ENCODE measurements at places on chromosomes 2 and 18. TPM values are rescaled to one million over a fixed set of nuclear protein-coding genes. Genes with fewer than 3 reads are reported as not detected.

Gene ANKRD30BL
- not detected for total RNA-seq

Gene MAP2
- 4.0 TPM for total RNA-seq

Gene EML6
- 3.7 TPM for total RNA-seq

Gene UNC80
- not detected for total RNA-seq

Gene SULT1C3
- not detected for total RNA-seq

Gene OTOS
- not detected for total RNA-seq

Gene LYPD6
- 7.9 TPM for total RNA-seq

Gene LAMA3
- 45.2 TPM for total RNA-seq

Gene MFSD6
- 54.3 TPM for total RNA-seq

Gene CHRNG
- not detected for total RNA-seq

Gene GAL3ST2
- not detected for total RNA-seq

Gene ACVR1C
- total RNA-seq: 0.07 TPM

Gene IL1F10
- not detected for total RNA-seq

Gene KCNG2
- total RNA-seq: not detected

Gene NEU2
- not detected for total RNA-seq

Gene DLX1
- 0.22 TPM for total RNA-seq

Gene ICOS
- not detected for total RNA-seq

Gene RNF152
- 0.58 TPM for total RNA-seq

Gene PIK3C3
- 62.2 TPM for total RNA-seq

Gene ABCG5
- not detected for total RNA-seq

Gene PDE1A
- not detected for total RNA-seq

Gene UCN
- total RNA-seq: not detected

Gene AGPS
- total RNA-seq: 38.7 TPM

Gene OTOF
- not detected for total RNA-seq

Gene ATP6V1C2
- not detected for total RNA-seq

Gene ANKRD30B
- total RNA-seq: 0.17 TPM

DNA sequence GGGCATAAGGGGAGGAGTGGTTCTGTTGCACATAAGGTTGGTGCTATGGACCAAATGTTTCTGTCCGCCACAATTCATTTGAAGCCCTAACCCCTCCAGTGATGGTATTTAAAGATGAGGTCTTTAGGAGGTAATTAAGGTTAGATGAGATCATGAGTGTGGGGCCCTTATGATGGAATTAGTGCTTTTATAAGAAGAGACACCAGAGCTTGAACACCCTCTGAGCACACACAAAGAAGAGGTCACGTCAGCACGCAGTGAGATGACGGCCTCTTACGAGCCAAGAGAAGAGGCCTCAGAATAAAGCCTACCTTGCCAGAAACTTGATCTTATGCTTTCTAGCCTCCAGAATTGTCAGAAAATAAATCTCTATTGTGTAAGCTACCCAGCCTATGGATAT, 386.4 kb upstream of the CYRIA start:
- no peak for DNase-seq

GRCh38 chr2:191899410-191899809, 52.5 kb upstream of the CAVIN2 start:
- peak; percentile 69 for DNase-seq

DNA sequence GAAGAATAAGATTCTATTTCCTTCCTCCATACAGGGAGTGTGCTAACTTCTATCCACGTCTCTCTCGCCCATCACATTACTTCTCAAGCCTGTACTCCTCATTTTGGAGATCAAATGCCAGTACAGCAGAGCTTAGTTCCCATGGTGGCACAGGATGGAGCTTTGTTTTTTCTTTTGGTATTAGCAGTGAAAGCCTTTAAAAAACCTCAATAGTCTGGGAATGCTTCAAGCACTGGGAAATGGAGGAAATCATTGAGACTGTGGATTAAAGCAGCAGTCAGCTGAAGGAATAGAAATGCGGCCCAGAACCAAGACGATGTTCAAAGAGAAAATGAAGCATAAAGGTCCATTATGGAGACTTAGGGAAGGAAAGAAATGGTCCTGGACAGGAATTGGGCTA, 102.3 kb downstream of the NRXN1 start:
- no peak for DNase-seq

DNA sequence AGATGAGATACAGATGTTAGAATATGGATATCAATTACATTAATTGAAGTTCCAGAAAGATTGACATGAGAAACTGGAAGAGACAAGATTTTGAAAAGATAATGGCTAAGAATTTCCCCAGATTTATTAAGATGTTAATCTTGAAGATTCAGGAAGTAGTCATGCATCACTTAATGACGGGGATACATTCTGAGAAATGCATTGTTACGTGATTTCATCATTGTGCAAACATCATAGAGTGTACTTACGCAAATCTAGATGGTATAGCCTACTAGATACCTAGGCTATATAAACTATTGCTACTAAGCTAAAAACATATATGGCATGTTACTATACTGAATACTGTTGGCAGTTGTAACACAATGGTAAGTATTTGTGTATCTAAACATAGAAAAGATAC, 6.8 kb upstream of the CHMP3 start:
- no peak for DNase-seq

GRCh38 chr2:112644155-112644932, 1.4 kb upstream of the SLC20A1 start:
- peak; percentile 82 for DNase-seq

GRCh38 chr2:224359569-224359968, 42.3 kb downstream of the FAM124B start:
- no peak for DNase-seq

- DNase-seq: no peak
Observed at GRCh38 chr18:8450013-8450412, 159.2 kb upstream of the RAB12 start.

DNA sequence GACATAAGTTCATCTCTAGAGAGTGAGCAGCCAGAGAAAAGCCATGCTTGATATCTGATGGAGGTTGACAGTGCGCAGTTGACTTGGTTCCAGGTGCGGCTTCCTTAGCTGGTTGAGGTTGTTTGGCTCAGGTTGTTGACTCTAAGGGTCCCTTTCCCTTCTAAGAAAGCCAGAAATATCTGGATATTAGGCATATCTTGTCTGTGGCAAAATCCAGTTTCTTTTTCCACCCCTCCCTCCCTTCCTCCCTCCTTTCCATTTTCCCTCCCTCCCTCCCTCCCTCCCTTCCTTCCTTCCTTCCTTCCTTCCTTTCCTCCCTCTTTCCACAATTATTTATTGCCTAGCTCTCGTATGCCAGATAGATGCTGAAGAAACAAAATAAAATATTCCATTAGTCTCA, 82.6 kb upstream of the TNP1 start:
- DNase-seq: no peak

DNA sequence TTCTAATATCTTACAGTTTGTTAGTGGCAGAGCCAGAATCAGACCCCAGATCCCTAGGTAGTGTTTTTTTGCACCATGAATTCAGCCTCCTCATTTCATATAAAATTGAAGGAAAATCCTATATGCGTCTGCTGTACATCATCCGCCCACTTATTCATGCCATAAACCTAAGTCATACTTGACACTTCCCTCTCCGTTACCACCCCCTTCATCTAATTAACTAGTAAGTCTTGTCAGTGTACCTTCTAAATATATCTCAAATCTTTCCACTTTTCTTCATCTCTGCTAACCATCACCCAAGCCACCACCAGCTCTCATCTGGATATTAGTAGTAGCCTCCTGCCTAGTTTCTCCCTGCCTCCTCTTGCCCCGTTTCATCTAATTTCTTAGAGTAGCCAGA, 248.7 kb upstream of the SIX3 start:
- DNase-seq: no peak

DNA sequence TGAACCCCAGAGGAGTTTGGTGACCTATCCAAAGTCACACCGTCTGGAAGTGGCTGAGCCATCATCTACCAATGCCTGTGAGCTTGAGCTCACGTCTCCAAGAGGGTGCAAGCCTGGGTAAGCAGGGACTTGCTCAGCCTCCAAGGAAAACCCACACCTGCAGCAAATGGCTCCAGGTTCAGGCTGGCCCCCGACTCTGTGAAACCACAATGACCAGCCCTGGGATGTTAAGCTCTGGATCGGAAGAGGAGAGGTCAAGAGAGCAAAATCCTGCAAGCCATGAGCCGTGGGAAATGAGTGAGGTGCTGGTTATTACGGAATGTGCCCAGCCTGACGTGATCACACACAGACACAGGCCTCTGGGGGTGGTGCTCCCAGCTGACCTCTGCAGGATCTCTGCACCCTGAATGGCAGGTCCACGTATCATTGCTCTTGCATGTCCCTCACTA, 94.1 kb upstream of the OTOS start:
- DNase-seq: peak; percentile 63

DNA sequence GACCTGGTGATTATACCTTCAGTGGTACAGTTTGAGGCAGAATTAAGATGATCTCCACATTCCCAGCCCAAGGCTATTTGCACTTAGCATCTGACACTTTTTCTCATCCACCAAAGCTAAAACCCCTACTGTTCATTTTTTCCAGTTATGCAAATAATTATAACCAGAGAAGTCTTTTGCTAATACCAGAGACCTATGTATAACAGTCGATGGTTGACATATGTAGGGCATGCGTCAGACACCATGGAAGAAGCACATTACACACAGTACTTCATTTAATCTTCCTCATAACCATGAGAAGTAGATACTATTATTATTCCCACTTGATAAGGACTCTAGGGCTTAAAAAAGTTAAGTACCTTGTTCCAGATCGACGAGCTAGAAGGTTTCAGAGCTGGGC, 36.5 kb downstream of the AP1S3 start:
- DNase-seq: no peak

DNA sequence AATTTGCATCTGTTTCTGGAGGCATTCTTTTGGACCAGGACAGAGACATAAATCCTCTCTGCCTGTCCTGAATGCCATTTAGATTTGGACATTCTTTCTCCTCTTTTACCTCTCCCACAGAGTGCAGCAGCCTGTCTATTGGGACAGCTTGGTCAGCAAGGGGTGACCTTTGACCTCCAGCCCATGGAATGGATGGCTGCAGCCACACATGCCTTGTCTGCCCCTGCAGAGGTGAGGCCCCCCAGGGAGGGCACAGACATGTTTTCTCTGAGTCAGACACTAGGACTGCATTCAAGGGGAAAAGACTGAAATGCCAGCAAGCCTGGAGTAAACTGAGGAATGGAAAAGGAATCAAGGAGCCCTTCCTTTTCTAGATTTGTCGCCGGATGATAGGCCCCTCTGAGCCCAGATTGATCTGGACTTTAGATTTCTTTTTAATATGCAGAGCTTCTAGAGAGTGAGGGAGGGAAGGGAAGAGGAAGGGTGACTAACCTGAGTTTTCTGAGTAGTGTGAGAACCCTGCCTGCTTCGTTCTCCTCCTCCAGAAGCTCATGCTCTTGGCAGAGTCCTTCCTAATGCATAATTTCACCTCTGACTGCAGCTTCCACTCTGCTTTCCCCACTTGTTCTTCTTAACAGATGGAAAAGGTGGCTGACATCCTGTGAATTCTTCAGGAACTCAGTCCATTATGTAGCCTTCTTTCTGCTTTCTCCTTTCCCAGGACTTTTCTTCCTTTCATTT, 16.1 kb upstream of the TTLL4 start:
- DNase-seq: no peak

- DNase-seq: no peak
Observed at GRCh38 chr2:144249035-144249637, 270.8 kb downstream of the ZEB2 start.

- DNase-seq: no peak
Observed at GRCh38 chr2:185181901-185182300, 556.7 kb upstream of the FSIP2 start.

GRCh38 chr2:34827398-34827797, 1228.3 kb upstream of the FAM98A start:
- DNase-seq: no peak

- no peak for DNase-seq
Observed at GRCh38 chr2:135791418-135792190, 45.4 kb downstream of the LCT start.

DNA sequence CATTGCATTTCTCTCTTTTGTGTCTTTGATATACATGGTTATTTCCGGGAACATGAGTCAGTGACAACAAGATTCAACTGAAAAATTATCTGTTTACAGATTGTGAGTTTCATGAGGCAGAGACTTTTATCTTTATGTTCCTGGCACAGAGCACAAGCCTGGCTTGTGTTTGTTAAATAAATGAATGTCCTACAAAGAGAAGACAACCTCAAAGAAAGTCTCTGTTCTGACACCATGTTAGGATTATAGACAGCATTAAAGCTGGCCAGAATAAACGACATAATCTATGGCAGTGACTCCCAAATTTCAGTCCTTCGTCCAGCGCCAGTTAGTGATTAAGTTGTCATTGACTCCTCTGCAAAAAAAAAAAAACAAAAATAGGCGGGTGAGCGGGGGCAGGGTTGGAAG, 97.4 kb upstream of the DNAJC10 start:
- no peak for DNase-seq

GRCh38 chr2:18268400-18268799, 292.1 kb downstream of the RDH14 start:
- DNase-seq: peak; percentile 19

DNA sequence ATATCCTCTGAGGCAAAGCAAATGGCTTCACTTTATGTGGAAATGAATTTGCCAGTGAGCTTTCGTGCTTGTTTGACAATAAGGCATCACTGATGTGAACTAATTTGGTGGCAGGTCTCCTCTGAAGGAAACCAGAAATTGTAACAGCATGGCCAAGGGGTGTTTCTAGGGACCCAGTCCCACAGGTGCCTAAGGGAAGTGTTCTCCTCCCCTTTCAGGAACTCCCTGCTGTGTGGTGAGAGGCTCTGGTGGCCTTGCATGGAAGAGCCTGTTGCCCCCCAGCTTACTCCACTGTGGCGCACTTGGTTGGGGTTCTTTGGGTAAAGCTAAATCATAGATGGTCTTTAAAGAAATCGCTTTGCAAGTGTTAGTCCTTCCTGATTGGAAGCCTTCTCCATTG, 20.4 kb downstream of the RAB12 start:
- no peak for DNase-seq

- no peak for DNase-seq
Observed at GRCh38 chr2:159199761-159200465, 86.6 kb downstream of the WDSUB1 start.

- DNase-seq: no peak
Observed at GRCh38 chr18:29250259-29250658, 1073.3 kb upstream of the CDH2 start.

GRCh38 chr2:126879348-126880298, 19.1 kb upstream of the TEX51 start:
- DNase-seq: no peak

- DNase-seq: no peak
Observed at GRCh38 chr2:235612181-235612950, 118.5 kb downstream of the AGAP1 start.

GRCh38 chr2:172917716-172918115, 157.9 kb upstream of the MAP3K20 start:
- no peak for DNase-seq

GRCh38 chr2:180999274-180999964, 19.0 kb downstream of the UBE2E3 start:
- DNase-seq: no peak

- DNase-seq: no peak
Observed at GRCh38 chr2:30888852-30889409, 81.7 kb upstream of the CAPN13 start.

- DNase-seq: no peak
Observed at GRCh38 chr2:32804205-32804604, 142.5 kb upstream of the LTBP1 start.

DNA sequence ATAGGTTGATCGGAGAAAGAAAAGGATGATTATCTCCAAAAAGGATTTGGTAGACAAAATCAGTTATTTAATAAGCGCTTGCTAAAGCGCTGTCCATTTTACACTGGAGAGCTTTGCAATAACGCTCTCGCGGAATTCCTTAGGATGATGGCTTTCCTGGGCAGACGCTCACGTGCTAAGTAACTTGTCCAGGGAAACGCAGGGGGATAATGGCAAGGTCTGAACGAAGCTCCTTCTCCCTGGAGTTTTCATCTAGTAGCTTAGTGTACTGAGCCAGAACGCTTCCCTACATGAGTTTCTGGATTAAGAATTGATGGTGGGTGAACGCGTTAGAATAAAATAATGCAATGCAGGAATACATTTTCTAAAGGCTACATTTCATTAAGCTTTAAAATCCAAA, 739.5 kb upstream of the SALL3 start:
- no peak for DNase-seq

Data from epithelial cell of proximal tubule (primary cell).